ENCODE measurements at places on chromosomes 5 and 9. TPM values are rescaled to one million over a fixed set of nuclear protein-coding genes. Genes with fewer than 3 reads are reported as not detected.

GRCh38 chr5:179595916-179596315 lies 27.6 kb downstream of the HNRNPH1 start:
- no peak overlapping the region for H3K27ac ChIP-seq
- H3K4me1 ChIP-seq = no peaks in the 10 kb centered on the region
- peaks cover 40% of the 10 kb centered on the region for H3K36me3 ChIP-seq
- H3K4me3 ChIP-seq = no peak overlapping the region

DNA sequence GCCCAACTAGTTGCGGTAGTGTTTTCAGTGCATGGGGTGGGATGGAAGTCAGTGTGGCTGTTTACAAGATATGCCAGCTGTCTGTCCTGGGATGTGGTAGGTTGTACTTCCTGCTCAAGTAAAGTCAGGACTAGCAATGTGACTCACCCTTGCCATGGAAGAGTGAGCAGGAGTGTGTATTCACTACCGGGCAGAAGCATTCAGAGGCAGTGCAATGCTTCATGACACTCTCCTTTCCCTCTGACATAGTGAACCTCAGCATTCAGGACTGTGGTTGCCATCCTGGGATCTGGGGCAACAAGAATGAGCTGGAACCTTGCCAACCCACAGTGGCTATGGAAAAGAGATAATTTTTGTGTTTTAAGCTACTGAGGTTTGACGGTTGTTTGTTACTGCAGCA lies 68.9 kb downstream of the BOD1 start:
- no peaks in the 10 kb centered on the region for H3K4me1 ChIP-seq
- no peak overlapping the region for H3K27ac ChIP-seq
- no peak overlapping the region for H3K4me3 ChIP-seq
- no peaks in the 10 kb centered on the region for H3K27me3 ChIP-seq
- DNase-seq = no peak

DNA sequence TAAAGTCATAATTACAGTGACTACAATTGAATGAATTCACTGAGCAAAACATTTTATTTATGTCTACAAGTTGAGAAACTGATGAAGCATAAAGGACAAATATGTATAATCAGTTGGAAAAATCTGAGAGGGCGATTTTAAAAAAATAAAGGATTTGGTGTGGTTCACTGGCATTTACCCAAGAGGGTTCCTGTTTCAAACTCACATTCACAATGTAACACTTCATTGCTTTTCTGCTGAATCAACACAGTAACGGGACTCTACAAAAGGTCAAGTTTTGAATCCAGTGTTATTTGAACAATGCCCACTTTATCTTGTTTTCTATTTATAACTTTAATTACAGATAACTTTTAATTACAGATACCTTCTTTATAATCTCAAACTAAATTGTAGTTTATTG lies 138.6 kb downstream of the NUDT12 start:
- H3K27me3 ChIP-seq = no peaks in the 10 kb centered on the region
- H3K27ac ChIP-seq = no peak overlapping the region
- H3K4me1 ChIP-seq = no peaks in the 10 kb centered on the region
- DNase-seq = no peak

DNA sequence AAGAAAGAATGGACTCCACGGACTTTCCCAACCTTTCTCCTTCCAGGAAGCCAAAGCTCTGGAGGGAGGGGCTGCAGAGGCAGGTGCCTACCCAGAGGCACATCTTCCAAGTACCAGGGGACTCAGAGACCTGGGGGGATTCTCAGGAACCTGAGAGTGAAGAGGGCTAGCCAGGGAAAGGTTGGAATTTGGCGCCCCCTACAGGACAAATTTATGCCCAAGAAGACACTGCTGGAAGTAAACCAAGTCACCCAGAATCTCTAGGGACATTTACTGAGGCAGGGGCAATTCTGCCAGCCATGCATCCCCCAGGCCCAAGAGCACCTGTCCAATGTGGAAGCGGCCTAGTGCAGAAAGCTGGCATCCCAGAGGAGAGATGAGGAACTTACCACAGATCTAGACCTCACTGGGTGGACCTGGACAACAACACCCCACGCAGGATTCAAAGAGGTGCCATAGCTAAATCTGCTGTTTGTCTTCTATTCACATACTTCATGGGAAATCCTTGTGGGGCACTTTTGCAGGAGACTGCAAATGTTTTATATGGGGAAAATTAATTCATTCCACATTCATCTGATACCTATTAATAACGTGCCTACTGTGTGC lies 25.9 kb upstream of the IDNK start:
- DNase-seq = peak; percentile 31
- H3K36me3 ChIP-seq = no peaks in the 10 kb centered on the region
- H3K27me3 ChIP-seq = no peaks in the 10 kb centered on the region
- H3K4me1 ChIP-seq = no peaks in the 10 kb centered on the region
- H3K27ac ChIP-seq = no peak overlapping the region

GRCh38 chr9:88995200-88995577 lies 3.9 kb downstream of the S1PR3 start:
- H3K4me3 ChIP-seq = no peak overlapping the region
- no peaks in the 10 kb centered on the region for H3K27me3 ChIP-seq
- H3K36me3 ChIP-seq = peaks cover 2% of the 10 kb centered on the region
- no peak overlapping the region for H3K27ac ChIP-seq
- no peak for DNase-seq

- H3K4me3 ChIP-seq = no peak overlapping the region
- no peaks in the 10 kb centered on the region for H3K27me3 ChIP-seq
Measured at GRCh38 chr9:94951324-94952135, 225.0 kb downstream of the AOPEP start.

- H3K4me3 ChIP-seq = no peak overlapping the region
- DNase-seq = no peak
- H3K27me3 ChIP-seq = no peaks in the 10 kb centered on the region
- no peak overlapping the region for H3K27ac ChIP-seq
Measured at GRCh38 chr5:126745259-126745992, 31.5 kb upstream of the LMNB1 start.

DNA sequence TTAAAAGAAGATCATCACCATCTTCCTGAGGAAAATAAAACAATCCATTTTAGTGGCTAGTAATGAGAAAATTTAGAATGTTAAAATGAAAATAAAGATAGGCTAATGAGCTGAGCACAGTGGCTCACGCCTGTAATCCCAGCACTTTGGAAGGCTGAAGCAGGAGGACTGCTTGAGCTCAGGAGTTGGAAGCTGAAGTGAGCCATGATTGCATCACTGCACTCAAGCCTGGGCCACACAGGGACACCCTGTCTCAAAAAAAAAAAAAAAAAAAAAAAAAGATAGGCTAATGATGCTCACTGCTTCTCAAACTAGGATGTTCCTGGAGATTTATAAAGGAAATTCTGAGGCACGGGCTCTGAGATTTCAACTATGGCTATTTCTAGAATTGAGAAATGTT lies 50.3 kb downstream of the CPLANE1 start:
- H3K27me3 ChIP-seq = no peaks in the 10 kb centered on the region
- peaks cover 9% of the 10 kb centered on the region for H3K4me1 ChIP-seq
- H3K36me3 ChIP-seq = no peaks in the 10 kb centered on the region
- H3K27ac ChIP-seq = no peak overlapping the region

DNA sequence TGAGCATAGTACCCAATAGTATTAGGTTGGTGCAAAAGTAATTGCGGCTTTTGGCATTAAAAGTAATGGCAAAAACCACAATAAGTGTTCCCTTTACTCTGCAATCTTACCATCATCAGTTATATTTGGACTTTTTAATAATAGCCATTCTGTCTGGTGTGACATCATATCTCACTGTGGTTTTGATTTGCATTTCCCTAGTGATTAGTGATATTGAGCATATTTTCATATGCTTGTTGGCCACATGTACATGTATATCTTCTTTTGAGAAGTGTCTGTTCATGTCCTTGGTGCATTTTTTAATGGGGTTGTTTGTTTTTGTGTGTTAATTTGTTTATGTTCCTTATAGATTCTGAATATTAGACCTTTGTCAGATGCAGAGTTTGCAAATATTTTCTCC lies 289.9 kb downstream of the FAM170A start:
- no peaks in the 10 kb centered on the region for H3K27me3 ChIP-seq
- H3K36me3 ChIP-seq = no peaks in the 10 kb centered on the region
- no peak for DNase-seq
- H3K4me1 ChIP-seq = no peaks in the 10 kb centered on the region
- no peak overlapping the region for H3K4me3 ChIP-seq
- H3K27ac ChIP-seq = no peak overlapping the region

DNA sequence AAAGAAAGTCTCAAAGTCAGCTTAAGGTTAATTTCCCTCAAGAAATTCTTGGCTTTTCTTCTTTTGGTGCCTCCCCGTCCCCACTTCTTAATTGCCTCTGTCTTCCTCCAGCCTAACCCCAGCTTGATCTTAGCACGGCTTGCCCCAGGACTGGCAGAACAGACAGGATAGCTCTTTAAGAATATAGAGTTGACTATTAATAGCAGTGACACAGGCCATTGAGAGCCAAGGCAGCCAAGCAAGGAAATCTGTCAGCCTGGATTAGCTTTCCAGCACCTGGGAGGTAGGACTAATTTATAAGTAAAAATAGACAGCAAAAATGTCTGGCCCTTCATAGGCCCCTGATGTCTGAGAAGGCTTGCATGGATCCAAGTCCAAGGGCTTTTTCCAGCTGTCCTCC lies 384.6 kb upstream of the SLC30A5 start:
- H3K36me3 ChIP-seq = no peaks in the 10 kb centered on the region
- DNase-seq = no peak
- H3K27me3 ChIP-seq = no peaks in the 10 kb centered on the region
- no peaks in the 10 kb centered on the region for H3K4me1 ChIP-seq
- no peak overlapping the region for H3K27ac ChIP-seq

DNA sequence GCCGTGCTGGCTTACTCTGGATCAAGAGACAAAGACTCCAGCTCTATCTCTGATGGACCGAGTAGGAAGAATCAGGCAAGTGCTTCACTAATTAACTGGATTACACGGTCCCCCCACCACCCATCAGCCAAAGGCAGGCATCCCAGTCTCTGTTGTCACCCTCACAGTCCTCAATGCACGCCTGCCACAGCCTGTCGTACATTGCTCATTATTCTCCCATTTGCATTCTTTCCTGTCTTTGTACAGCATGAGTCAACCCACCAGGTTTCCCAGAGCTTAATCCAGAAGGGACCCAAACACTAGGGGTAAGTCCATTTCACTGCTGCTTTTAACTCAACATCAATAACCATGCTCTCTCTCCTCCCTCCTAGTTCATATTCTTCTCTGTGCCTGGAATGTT lies 44.4 kb downstream of the PCA3 start:
- H3K27me3 ChIP-seq = peaks cover 9% of the 10 kb centered on the region
- no peak for DNase-seq
- H3K27ac ChIP-seq = no peak overlapping the region
- H3K4me1 ChIP-seq = no peaks in the 10 kb centered on the region

- no peaks in the 10 kb centered on the region for H3K36me3 ChIP-seq
- peaks cover 4% of the 10 kb centered on the region for H3K4me1 ChIP-seq
- H3K27me3 ChIP-seq = no peaks in the 10 kb centered on the region
- no peak overlapping the region for H3K4me3 ChIP-seq
Measured at GRCh38 chr5:119362714-119363113, 6.9 kb downstream of the TNFAIP8 start.

- DNase-seq = no peak
- no peak overlapping the region for H3K4me3 ChIP-seq
- no peak overlapping the region for H3K27ac ChIP-seq
- no peaks in the 10 kb centered on the region for H3K27me3 ChIP-seq
- no peaks in the 10 kb centered on the region for H3K36me3 ChIP-seq
Measured at GRCh38 chr5:171852255-171852681, 66.7 kb downstream of the SMIM23 start.

- H3K4me1 ChIP-seq = peaks cover 50% of the 10 kb centered on the region
- no peaks in the 10 kb centered on the region for H3K27me3 ChIP-seq
- H3K36me3 ChIP-seq = no peaks in the 10 kb centered on the region
Measured at GRCh38 chr5:154196281-154196680, 5.7 kb downstream of the GALNT10 start.

DNA sequence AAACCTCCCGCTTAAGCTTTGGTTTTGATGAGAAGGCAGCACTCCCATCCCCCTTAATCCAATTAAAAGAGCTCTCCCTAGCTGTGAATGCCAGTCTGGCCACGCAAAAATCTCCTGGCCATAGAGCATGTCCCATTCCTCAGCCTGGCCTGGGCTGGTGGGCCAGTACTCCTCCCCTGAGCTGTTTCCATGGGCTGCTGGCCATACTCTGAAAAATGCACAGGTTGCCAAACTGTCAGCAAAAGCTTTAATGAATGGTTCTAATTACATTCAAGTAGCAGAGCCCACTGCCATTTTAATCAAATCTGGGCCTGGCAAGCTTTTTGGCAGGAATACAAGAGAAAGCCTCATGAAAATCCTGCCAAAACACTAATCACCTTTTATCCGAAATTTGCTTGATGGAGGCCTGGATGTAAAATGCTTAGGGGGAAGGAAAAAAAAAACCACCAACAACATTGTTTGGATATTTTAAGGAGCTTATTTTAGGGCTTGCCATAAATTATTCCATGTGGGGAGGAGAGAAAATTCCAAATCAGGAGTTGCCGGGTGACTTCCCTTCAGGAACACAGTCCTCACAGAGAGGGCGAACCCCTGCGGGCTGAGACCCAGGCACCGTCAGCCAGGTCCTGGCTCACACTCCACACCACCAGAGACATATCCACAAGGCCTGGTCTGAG lies 243.3 kb downstream of the SEC61B start:
- no peak for DNase-seq
- no peaks in the 10 kb centered on the region for H3K36me3 ChIP-seq
- no peak overlapping the region for H3K4me3 ChIP-seq
- peaks cover 3% of the 10 kb centered on the region for H3K27me3 ChIP-seq
- H3K4me1 ChIP-seq = no peaks in the 10 kb centered on the region
- no peak overlapping the region for H3K27ac ChIP-seq

DNA sequence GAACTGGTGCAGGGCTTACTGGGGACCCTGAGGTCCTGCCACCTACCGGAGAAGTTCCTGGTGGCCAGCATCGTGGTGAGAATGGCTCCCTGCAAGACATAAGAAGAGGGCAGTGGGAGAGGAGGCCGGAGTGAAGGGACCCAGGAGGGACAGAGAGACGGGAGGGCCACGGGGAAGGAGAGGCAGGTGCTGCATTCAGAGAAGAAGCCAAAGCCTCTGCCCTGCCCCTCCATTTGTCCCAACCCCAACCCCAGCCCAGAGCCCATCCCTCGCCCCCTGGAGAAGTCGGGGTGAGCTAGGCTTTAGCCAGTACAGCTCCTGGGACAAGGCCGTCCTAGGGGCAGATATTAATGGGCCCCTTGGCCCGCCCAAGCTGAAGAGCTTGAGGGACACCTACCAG lies 41.8 kb downstream of the CAMK2A start:
- no peaks in the 10 kb centered on the region for H3K27me3 ChIP-seq
- DNase-seq = no peak
- H3K4me1 ChIP-seq = no peaks in the 10 kb centered on the region
- no peaks in the 10 kb centered on the region for H3K36me3 ChIP-seq

GRCh38 chr5:179621551-179622214 lies 1.8 kb downstream of the HNRNPH1 start:
- H3K4me1 ChIP-seq = peaks cover 51% of the 10 kb centered on the region
- peaks cover 22% of the 10 kb centered on the region for H3K36me3 ChIP-seq
- no peak for DNase-seq
- peak overlapping the region; percentile 85 for H3K4me3 ChIP-seq
- no peaks in the 10 kb centered on the region for H3K27me3 ChIP-seq

GRCh38 chr9:28234894-28235277 lies 661.6 kb upstream of the C9orf72 start:
- no peak overlapping the region for H3K4me3 ChIP-seq
- no peaks in the 10 kb centered on the region for H3K36me3 ChIP-seq
- no peak overlapping the region for H3K27ac ChIP-seq
- H3K4me1 ChIP-seq = no peaks in the 10 kb centered on the region
- no peak for DNase-seq

FLT4 gene
- 50.9 TPM for polyA plus RNA-seq

TMEM174 gene
- polyA plus RNA-seq = not detected

RGS7BP gene
- 0.43 TPM for polyA plus RNA-seq

IL9 gene
- not detected for polyA plus RNA-seq

LSM11 gene
- polyA plus RNA-seq = 2.5 TPM

SVEP1 gene
- polyA plus RNA-seq = 0.04 TPM

CRB2 gene
- not detected for polyA plus RNA-seq
